K562 (cell line): ENCODE measurements at places on chromosomes 7 and 10.
A peak's percentile ranks its signal among the peaks of the same experiment; 100 is the strongest.

DNA sequence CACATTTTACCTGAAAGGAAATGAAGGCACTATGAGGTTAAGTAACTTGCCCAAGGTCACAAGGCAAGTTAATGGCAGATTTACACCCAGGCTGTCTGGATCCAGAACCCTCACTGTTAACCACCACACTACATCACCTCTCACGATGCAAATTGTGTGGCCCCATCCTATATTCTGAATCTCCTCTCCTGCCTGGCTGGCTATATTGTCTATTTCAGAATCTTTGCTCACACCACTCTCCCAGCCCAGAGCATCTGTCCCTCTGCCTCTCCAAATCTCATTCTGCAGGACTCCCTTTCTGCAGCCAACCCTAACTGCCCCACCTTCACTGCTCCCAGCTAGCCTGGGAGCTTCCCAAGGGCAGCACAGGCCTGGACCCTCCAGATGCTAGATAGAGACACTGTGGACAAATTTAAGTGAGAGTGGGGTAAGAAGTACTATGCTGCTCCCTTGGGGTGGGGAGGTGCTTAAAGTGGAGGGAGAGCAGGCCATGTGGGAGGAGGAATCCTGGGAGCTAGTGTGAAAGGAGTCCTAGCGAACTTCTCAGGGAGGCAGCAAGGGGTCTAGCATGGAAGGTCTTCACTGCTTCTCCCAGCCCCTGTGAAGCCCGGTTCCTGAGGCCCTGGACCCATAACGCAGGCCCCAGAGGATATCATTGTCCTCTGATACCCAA, 786 bp downstream of the CUEDC2 start:
- peak; percentile 34 for DNase-seq

DNA sequence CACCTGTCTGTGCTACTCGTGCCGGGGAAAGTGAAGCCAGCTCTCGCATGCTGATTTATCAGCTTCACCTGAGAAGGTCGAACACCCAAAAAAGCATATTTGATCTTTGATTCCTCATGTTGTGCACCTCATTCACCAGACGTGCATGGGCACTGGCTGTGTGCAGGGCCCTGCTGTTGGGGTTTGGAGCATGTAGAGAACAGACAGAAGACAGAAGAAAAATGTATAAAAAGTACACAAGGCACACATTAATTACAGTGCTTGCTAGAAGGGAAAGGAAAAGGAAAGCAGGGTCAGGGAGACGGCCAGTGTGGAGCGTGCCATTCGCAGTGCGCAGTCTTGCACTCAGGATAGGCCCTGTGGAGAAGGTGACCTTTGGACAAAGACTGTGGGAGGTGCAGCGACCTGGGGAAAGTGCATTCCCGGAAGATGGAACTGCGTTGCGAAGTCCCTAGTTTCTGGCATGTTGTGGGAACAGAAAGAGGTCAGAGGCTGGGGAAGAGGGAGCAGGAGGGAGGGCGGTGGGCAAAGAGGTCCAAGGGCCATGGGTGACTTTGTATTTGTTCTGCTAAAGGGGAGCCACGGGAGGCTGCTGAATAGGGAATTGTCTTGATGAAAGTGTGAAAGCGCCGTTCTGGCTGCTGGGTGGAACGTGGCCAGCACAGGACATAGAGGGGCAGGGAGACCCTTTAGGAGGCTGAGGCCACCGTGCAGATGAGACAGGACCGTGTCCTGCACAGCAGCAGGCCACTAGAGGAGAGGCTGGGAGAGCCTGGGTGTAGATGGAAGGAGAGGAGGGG, 232.8 kb downstream of the GLRX3 start:
- DNase-seq: no peak

GRCh38 chr7:30238721-30239441, 45.5 kb upstream of the ZNRF2 start:
- no peak for DNase-seq

GRCh38 chr10:97081621-97082235, 104.0 kb downstream of the SLIT1 start:
- peak; percentile 77 for DNase-seq

GRCh38 chr7:26735976-26736600, 128.3 kb downstream of the SKAP2 start:
- DNase-seq: no peak

DNA sequence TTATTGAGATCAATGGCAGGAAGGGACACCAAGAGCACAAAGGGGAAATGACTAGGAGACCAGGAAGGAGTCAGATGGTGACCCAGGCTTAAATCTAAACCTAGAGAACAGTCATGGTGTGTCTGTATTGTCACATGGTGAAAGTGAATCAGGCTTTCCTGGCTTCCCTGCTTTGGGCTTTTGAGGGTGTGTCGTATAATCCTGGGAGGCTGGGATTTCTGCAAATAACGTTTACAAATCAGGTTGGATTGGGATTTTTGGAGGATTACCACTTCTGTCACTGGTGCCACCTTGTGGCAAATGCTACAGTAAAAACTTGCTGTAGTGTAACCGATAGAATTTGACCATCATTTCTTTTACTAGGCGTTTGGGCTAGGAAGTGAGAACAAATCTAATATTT, 502.6 kb downstream of the NRG3 start:
- DNase-seq: no peak

DNA sequence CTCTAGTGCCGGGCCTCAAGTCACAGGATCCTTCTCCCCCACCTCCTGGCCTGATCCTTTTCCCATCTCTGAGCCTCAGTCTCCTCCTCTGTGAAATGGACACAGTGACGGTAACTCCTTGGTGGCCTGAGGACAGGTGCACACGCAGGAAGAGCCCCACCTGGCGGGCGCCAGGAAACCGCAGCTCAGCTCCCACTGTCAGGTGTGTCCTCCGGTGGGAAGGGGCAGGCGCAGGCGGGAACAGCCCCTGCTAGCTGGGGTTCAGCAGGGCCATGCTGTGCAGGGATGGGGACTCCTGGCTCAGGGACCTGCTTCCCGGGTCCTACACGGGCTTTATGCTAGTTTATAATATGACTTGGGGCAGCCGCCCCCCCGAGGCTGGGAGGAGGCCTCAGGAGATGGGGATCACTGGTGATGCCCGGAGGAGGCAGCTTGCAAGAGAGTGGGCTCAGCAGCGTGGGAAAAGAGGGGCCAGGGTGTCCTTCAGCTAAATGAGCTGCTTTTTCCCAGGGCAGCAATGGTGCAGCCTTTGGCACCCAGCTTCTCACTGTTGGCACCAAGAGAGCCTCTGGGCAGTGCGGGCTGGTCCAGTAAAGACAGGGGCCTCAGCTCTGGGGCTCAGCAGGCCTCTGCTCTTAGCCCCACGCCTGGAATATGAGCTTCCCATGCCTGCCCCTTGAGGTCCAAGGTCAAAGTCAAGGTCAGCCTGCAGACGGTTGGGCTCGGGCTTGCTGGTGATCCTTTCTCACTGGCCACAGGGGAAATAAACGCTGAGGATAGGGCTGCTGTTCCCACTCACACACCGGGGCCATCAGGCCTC, 68.0 kb upstream of the FAM20C start:
- peak; percentile 59 for DNase-seq

DNA sequence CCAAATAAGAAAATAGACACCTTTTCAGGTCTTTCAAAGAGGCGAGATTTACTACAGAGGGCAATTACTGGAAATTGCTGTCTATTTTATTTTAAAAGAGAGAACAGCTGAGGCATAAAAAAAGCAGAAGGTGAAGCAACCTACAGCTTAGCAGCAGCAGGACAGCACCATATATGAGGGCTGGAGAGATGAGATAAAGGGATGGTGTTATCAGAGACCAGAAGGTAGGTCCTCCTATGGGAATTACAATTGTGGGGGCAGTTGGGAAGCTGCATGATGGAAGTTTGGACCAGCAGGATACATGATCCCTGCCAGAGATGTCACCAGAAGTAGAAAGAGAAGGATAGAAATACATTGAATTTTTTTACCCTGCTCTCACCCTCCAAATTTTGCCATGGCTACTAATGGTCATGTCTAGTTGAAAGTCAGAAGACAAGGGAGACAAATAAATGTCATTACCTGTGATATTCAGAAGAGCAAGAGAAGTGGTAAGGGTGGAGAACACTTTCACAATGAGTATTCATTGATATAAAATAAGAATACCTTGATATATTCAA, 77.2 kb upstream of the CALCR start:
- no peak for DNase-seq
